ENCODE measurements at places on chromosomes 12 and 14.
A peak's percentile ranks its signal among the peaks of the same experiment; 100 is the strongest.

- DNase-seq, result no peak
Observed at GRCh38 chr12:6641131-6641530, 5.4 kb upstream of the LPAR5 start.

- DNase-seq, result no peak
Observed at GRCh38 chr12:115336506-115336905, 652.5 kb upstream of the TBX3 start.

GRCh38 chr12:104002686-104003085 is 37.0 kb downstream of the TDG start:
- no peak for DNase-seq

- peak; percentile 45 for DNase-seq
Observed at GRCh38 chr12:49369411-49370145, 2.3 kb downstream of the SPATS2 start.

DNA sequence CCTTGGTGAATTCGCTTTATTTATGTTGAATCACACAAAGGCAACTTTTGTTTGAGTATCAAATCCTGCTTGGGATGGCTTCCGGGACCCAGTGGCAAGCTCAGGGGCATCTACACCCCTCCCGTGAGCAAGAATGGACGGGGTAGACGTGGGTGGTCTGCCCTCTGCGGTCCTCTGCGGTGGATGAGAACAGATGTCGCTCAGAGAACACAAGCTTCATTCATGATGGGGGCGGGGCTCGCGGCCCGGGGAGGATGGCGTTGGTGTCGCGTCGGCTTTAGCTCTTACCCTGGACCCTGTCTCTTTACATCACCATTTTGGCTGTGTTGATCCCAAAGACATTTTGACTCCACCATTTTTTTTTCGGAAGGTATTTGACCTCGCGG is 158.5 kb upstream of the RTL1 start:
- DNase-seq, result no peak

DNA sequence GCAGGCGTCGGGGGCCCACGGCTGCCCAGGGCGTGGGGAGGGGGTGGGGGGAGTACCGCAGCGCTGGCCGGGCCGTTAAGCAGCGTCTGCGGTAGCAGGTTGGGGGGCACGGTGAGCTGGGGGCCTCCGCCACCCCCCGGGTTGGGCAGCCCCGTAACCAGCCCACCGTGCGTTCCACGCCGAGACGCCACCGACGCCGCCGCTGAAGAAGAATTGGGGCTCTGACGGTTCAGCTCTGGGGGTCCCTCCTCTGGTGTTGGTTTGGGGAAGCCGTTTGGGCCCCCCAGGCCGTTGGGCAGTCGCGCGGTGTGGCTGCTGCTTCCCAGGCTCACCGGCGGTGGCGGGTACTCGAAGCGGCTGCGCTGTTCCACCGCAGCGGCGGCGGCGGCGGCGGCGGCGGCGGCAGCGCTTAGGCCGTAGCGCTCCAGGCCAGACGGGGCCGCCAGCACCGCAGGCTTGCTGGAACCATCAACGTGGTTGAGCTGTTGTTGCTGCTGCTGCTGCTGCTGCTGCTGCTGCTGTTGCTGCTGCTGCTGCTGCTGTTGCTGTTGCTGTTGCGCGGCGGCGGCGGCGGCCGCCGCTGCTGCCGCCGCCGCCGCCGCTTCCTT is 1.5 kb downstream of the IRF2BPL start:
- DNase-seq, result peak; percentile 71

DNA sequence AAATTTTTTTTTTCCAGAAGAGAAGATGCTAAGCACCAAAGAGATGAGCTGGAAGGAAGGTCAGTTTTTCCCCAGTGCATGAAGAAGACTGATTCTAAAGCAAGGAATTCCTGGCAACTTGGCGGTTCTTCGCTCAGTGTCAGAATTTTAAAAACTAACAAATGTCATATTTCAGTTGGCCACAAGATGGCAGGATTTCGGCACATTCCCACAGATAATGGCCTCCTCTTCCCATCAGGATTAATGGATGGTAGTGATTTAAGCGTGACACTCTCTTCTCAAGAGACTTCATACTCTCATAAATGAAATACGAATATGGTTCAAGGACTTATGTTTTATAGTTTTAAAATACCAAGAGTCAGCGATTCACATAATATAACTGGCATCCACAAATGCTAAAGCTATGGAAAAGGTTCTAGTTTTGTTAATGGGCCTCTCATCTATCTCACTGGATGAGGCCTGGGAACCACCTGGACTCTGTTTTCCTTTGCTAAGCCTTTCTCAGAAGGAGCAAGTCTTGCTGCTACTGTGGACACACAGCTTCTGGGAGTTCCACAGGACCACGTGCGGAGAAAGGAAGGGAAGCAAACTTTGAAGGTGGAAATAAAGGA is 46.1 kb upstream of the PTPRO start:
- DNase-seq, result peak; percentile 76

- no peak for DNase-seq
Observed at GRCh38 chr14:101535232-101535631, 26.1 kb upstream of the DIO3 start.

DNA sequence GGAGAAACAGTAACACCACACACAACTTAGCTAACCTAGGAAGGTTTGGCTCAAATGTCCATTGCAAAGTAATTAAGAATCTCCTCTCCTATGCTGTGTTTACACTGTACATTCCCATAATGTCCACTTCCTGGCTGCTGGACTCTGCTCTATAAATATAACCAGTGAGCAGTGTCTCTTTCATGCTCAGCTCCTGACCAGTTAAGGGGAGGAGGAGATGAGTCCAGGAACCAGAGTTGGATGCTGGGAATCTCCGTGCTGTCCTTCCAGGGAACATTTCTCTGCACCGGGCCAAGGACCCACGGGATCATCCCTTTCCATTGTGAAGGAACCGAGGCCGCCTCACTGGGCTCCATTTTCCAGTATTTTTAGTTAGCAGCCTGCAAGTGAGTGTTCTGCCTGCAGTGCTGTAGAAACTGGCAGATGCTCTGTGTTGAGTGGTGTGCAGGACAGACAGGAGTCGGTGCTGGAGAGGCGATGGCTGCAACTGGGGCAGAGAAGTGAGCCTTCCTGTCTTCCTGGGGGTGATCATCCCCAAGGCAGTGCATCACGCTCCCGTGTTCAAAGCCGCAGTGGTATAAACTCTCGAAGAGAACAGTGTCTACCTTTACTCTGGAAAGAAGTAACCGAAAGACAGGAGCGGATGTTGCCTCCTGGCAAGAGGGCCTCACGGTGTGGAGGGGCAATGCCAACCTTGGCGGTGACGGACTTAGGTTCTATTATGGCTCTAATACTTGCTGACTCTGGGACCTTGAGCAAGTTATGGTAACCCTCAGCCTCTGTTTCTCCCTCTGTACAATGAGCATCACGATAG is 195.5 kb downstream of the CACNA1C start:
- peak; percentile 47 for DNase-seq

DNA sequence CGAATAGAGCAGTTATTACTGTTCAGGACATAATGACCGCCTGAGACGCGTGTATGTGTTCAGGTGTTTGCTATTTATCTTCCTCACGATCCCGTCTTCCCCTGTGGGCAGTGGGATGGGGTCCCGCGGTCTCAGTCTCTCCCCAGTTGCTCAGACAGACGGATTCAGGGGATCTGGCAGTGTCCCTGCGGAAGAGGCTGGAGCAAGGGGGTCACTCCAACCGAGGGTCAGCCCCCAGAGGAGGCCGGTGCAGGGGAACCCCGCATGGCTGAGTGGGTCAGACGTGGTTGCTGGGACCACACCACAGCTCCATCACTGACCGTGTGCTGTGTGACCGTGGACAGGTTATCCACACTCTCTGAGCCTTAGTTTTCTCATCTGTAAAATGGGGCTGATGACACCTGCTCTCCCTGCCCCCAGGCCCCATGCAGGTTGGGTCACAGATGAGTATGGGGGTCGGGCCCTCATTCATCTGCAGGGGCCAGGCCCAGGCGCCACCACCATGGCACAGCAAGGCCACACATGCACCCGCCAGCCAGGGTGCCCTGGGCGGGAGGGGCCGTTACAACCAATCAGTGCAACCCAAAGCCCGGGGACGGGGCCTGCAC is 5.2 kb downstream of the MMP17 start:
- DNase-seq, result no peak

DNA sequence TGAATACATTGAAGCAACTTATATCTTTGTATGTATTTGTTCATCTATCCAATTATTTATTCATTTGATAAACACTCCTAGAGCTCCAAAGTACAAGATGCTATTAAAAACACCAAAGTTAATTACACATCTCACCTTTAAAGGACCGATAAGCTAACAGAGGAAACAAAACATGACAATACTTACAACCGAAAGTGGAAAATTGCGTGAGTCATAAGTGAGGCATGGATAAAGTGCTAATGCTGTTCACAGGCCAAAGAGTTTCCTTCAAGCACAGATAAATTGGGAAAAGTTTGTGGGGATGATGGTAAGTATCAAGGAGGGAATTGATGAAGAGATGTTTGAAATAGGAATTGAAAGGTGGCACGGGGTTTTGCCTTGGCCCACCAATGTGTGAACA is 172.8 kb upstream of the KITLG start:
- no peak for DNase-seq

GRCh38 chr14:68961781-68962584 is 17.1 kb downstream of the ACTN1 start:
- peak; percentile 57 for DNase-seq

GRCh38 chr12:132399092-132400010 is 70.0 kb upstream of the GALNT9 start:
- DNase-seq, result no peak

- no peak for DNase-seq
Observed at GRCh38 chr14:104460791-104461651, 118.5 kb upstream of the C14orf180 start.

DNA sequence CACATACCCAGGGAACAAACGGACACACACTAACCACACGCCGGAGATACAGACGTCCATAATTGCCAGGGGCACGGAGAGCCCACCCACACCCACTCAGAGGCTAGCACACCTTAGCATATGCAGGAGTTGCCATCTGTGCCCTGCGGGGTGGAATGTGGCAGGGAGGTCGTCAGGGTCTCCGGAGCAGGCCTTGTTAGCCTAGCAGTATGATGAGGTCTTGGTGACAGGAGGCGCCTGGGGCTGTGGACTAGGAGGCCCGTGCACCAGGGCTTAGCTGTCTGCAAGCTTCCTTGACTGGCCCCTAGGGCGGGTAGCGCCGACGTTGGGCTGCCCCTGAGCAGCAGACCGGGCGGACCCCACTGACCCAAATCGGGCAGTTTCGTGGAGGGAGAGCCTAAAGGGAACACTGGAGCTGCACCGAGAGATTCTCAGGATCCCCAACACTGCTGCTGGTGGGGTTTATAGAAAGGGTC is 10.0 kb downstream of the STAC3 start:
- peak; percentile 87 for DNase-seq

- DNase-seq, result no peak
Observed at GRCh38 chr14:89924268-89924667, 30.3 kb downstream of the EFCAB11 start.

- DNase-seq, result no peak
Observed at GRCh38 chr12:39278426-39278825, 164.5 kb downstream of the KIF21A start.

- DNase-seq, result no peak
Observed at GRCh38 chr12:52234223-52234810, 1.3 kb downstream of the KRT7 start.

DNA sequence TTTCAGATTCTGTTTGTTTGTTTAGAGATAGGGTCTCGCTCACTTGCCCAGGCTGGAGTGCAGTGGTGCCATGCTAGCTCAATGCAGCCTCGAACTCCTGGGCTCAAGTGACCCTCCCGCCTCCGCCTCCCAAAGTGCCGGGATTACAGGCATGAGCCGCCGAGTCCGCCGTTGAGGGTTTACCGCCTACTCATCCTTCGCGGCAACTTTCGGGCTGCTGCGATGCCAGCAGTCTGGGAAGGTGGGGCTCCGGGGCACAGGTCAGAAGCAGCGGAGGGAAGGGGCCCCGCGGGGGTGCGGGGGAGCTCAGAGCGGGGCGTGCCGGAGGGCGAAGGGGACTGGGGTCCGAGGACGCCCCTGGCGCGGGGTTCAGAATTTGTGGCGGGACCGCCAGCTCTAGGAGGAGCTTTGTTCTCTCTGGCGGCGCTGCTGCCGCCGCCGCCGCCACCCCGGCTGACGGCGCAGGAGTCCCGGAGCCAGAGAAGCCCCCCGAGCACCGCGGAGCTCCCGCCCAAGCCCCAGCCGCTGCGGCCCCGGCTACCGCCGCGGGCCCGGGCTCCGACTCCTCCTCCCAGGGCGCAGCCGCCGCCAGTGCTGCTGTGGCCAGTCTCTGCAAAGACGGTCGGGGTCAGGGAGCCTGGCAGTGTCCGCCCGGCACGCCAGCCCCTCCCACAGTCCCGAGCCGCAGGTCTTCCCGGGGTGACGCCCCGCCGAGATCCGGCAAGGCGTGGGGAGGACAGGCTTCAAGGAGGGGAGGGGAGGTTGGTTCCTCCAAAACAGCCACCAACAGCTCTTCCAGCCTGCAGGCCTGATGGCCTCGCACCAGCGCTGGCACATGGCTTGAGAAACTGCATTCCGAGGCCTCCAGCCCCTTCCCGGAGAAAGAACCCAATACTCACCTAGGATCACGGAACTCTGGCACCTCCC is 10.9 kb upstream of the KRT77 start:
- DNase-seq, result no peak

- no peak for DNase-seq
Observed at GRCh38 chr12:60522684-60523400, 927.0 kb downstream of the SLC16A7 start.

GRCh38 chr14:64467101-64467500 is 1.8 kb downstream of the AKAP5 start:
- no peak for DNase-seq

DNA sequence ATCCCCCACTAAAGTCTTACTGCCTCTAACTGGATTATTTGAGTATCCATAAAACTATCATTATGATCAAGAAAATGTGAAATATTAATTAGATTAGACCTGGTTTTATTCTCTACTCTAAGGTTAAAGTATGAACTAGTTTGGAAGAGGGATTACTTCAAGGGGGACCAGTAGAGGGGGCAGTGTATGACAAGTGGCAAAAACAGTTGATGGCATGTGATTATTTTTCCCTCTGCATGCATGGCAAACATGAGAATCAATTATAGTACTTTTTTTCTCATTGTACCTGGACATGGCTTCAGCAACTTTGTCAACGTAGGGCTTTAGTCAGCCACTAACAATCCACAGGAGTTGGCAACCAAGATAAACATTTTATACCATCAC is 145.0 kb upstream of the SLC38A2 start:
- no peak for DNase-seq

DNA sequence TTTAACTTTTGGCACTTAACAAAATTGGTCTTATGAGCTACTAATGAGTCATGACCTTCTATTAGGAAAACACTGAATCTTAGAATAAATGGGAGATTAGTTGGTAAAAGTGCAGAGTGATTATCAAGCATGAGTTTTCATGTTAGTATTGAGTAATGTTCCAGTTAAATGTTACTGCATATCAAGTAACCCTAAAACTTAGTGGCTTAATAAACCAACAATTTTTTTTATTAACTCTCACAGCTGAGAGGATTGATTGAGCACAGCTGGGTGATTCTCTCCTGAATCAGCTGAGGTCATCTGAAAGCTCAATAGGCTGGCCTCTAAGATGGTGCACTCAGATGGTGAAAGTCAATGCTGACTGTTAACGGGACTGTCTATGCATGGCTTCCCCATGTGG is 248.6 kb downstream of the BCL11B start:
- no peak for DNase-seq
